ENCODE measurements at places on chromosomes 12 and 14. TPM values are rescaled to one million over a fixed set of nuclear protein-coding genes. Genes with fewer than 3 reads are reported as not detected.

DNA sequence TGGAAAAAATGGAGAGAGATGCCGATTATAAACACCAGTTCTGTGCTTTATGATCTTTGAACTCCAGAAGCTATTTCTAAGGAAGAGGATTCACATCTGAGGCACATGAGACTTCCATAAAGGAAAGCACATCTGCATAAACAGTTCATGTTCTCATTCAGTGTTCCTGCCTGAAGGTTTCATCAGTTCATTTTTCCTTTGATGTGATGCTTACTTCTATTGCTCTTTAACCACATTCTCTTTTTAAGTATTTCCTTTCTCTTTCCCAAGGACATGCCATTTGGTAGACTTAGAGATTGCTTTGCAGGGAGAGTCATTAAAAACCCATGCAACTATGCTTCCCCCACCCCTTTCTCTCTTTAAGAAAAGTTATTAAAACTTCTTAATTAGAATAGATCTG, 387.0 kb upstream of the FLRT2 start:
- DNase-seq: no peak

- DNase-seq: no peak
These were observed 180.2 kb downstream of the CACNA1C start for GRCh38 chr12:2233034-2233433.

GRCh38 chr12:4118601-4119156, 154.9 kb upstream of the CCND2 start:
- DNase-seq: no peak

DNA sequence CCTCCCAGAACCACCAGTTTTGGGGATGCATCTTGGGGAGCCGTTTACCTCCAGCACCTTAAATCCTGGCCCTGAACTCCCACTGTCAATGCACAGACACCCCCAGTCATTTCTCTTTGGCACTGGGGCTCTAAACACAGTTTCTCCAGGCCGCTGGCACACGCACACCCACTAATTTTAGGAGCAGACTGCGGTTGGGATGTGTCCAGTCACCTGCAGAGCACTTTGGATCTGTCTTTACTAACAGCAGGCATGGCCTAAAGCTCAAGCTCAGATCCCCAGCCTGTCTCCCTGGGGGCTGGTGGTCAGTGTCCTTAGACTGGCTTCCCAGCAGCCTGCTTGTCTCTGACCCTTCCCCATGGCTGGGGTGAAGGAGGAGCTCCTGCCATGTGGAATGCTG, 49.9 kb downstream of the SYNE3 start:
- no peak for DNase-seq

DNA sequence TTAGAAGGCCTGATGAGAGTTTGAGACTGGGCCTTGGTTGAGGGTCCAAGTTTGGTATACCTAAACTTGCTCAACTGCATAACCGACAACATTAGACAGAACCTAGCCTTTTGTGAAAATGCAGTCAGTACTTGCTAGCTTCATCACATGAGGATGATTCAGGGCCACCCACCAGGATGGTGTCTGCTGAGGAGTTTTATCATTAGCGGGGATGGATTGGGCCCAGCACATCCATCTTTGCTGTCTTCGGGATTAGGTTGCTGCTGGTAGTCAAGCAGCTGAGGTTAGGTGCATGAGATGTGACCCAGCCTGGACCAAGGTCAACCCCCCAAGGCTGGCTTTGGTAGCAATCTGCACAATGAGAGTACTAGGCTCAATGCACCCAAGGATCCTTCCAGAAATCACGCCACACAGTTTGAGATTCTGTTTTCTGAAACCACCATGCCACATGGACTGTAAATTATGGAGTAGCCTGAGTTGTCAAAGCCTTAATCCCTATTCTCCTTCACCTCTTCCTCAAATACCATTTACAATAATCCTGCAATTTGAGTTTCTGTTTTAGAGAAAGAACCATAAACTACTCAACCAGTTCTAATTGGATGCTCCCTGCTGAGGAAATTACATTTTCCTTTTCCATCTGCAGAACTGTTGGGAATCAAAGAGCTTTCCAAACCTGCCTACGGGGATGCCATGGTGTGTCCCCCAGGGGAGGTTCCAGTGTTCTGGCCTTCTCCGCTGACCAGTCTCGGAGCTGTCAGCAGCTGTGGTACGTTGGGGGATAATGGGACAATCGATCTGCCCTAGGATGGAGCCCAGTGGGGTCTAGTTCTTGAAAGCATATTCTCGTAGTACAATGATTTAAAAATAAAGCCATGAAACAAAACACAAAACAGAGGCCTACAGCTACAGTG, 61.7 kb downstream of the DGLUCY start:
- DNase-seq: no peak

DNA sequence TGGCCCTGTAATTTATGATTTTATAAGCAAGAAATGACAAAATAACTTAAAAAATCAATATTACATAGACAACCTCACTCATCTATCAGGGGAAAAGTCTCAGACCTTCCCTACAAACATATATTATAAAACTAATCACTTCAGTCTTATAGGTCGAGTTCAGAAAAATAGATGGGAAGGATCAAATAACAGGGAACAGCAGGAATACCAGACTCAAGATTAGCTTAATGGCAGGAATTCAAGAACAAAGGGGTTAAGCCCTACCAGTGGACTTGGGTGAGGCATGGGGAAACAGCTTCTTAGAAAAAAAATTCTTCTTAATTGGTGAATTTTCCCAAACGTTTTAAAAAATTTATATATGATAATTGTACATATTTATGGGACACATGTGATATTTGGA, 51.6 kb upstream of the CRY1 start:
- DNase-seq: no peak

DNA sequence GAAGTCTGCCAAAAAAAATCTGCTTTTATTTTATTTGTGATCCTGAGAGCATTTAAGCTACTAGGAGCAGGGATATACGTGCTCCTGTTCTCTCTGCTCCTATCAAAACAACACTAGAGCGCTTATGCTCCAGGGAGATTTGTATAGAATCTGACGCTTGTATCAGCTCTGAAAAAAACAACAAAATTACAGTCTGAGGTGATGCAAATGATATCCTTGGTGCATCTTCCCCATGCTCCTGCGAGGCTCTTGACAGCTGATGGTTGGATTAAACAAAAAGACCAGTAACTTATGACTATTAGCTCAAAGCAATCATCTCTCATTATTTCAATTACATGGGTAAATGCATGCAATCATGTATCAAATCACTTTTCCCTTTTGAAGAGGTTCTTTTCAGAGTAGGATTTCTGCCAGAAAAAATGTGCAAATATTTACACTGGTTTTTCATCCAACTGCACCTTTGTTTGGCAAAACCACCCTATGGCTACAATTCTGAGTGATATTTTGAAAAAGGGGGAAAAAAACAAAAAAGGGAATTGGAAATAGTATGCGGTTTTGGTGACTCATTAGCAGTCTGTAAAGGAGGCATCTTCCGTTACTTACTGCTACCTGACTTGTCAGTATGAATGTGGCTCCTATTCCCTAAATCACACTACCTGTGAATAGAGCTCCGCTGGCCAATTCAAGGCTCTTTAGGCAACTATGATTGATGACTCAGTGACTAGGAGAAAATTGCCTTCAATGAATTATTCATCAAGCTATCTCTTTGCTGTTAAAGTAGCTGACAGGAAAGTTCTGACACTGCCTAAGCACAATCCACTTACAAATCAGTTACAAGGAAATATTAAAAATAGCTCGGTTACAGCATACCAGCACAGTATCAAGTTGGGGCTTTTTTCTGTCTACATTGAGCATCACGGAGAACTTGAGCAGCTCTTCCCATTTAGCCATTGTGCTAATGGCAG, 450.0 kb downstream of the FOXG1 start:
- no peak for DNase-seq

DNA sequence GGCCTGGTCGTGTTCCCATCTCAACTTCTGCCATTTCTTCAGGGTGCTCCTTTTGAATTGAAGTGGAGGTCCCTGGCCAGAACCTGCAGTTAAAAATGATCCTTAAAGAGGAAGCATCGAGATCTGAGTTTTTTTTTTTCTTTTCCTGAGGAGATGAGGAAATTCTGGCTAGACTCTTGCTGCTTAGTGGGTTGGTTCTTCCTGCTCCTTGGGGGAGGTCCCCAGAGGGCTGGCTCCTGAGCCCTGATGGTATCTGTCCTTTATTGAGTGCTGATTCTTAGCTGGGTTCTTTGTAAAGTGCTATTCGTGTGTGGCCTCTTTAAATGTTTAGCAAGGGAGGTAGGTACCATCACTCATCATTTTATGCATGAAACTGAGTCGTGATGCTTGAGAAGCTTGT, 11.7 kb downstream of the PELI2 start:
- no peak for DNase-seq

DNA sequence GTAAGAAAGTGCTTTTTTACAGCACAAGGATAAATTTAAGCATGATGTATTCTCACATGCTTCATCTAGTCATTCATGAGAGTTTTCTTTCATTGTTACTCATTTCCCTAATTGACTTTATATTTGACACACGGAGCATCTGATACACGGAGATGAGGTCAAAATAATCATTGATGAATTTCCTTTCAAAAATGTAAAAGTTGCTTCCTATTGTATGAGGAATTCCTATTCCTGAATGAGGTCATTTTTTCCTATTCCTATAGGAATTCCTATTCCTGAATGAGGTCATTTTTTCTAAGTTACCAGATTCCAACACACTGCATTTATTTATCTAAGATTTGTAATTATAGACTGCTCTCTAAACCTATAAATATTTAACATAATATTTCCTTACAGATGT, 316.7 kb upstream of the KITLG start:
- DNase-seq: no peak

DNA sequence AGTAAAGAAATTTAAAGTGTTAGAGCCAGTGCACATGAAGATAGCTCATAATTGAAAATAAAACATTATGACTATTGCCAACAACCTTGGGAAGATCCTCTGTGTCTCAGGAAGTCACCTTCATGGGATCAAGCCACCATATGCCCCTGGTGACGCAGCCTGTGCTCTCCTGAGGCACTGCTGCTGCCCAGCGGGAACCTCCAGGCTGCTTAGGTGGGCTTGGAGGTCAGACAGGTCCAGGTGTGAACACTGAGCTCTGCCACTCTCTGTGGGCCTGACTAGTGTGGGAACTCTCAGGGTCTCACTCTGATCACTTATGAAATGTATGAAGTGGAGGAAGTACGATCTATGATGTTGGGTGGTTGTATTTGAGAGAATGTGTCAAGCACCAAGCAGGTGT, 16.7 kb downstream of the SLC35E3 start:
- DNase-seq: no peak

GRCh38 chr12:124730455-124730932, 133.2 kb downstream of the SCARB1 start:
- no peak for DNase-seq

DNA sequence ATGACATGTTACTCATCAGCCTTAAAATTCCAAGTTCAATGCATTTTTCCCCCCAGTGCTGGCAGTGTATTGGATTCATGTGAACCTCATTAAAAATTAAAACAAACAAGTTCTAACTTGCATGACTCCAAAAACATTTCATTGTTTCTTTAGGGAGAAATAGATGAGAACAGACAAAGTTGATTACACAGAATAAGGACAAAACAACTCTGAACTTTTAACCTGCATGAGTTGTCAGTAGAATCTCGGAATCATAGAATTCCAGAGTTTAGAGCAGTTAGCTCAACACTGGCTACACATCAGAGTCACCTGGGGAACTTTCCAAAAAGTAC, 127.5 kb downstream of the TMX1 start:
- DNase-seq: no peak

DNA sequence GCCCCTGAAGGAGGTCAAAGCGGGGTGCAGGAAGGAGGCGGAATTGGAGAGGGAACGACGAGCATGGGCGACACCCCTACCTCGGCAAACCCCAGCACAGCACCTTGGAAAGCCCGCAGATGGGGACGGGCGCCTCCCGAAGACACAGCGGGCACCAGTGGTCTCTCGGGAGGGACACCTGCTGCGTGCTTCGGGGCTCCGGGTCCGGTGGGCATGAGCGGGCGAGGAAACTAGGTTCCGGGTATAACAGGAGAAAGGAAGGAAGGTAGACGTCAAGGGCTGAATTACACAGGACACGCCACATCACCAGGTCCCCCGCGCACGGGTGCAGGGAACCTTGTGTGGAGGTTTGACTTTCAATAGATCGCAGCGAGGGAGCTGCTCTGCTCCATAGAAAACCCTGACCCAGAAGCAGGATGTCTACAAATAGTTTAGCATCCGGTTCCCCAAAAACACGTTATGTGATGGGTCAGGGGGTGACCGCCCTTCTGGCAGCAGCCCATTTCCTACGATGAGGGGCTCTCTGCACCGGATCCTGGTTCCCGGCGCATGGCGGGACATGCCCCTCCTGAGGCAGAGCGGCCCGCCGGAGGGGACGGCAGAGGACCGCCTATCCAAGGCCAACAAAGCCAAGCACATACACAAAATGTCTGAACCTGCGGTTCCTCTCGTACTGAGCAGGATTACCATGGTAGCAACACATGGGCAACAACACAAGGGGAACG, 196.9 kb downstream of the ALG10 start:
- no peak for DNase-seq

- no peak for DNase-seq
These were observed 76.3 kb upstream of the TBX3 start for GRCh38 chr12:114760151-114760877.

- no peak for DNase-seq
These were observed 10.3 kb upstream of the GNPTAB start for GRCh38 chr12:101841069-101841468.

DNA sequence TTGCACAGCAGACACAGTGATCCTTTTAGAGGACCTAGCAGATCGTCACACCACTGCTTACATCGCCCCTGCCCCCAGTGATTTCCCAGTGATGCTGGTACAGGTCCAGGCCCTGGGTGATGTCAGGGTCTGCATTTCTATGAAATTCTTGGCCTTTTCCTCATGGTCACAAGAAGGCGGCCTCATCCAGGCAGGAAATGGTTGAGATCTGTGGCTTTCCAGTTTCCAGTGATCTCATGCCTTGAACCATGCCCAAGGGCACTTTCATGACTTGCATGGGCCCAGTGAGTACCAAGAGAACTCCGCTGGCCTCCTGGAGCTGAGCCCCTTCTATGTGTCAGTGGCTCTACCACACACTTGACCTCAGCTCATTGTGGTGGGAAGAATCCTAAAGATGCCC, 41.9 kb upstream of the BDKRB2 start:
- no peak for DNase-seq

GRCh38 chr12:19036673-19037357, 92.7 kb upstream of the PLEKHA5 start:
- no peak for DNase-seq

- DNase-seq: no peak
These were observed 53.0 kb downstream of the ATF7IP start for GRCh38 chr12:14418451-14418890.

GRCh38 chr12:588646-589045, 74.6 kb downstream of the NINJ2 start:
- DNase-seq: no peak

DNA sequence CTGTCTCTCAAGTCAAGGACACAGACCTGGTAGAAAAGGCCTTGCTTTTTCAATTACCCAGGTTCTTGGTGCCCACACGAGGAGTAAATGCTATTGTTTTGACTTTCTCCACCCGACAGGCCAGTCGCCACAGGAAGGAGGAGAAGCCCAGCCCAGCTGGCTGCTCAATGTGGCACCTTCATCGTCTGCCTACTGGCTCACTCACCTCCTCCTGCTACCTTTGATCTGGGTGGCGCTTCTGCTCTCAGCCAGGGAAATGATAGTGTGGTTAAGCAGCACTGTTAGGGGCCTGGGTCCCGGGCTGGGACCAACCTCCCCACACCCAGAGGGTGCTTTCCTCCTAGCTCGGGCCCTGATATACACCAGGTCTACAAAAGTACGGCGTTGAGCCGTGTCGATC, 75.0 kb upstream of the FZD10 start:
- no peak for DNase-seq

The ACSM4 gene
- total RNA-seq: not detected

The HPD gene
- total RNA-seq: not detected

The RPS6KL1 gene
- total RNA-seq: 14.0 TPM

The OR6C2 gene
- not detected for total RNA-seq

The SLC25A47 gene
- total RNA-seq: not detected

The HOXC13 gene
- total RNA-seq: not detected

The DAO gene
- total RNA-seq: not detected

The KLHL33 gene
- 0.09 TPM for total RNA-seq

Data from OCI-LY7 (cell line).